HFF-Myc (cell line): ENCODE measurements at places on chromosomes 2 and 18.

GRCh38 chr18:59814891-59815290, 84.9 kb upstream of the PMAIP1 start:
- peak; percentile 39 for DNase-seq

DNA sequence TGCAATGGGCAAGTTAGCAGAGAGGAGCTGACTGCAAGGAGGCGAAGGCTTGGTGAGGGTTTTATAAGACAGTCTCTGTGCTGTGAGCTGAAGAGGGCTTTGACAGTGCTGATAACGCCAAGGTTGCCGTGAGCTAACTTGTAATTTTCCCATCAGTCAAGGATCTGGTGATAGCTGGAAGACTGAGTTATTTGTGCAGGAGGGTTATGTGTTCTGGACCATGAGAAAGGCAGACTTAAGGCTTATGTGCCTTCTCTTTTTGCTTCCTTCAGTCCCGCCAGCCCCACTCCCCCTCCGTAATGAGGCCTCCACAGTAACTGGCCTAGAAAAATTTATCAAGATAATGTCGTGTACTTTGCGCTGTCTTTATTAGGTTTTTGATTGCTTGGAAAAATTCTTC, 94.6 kb downstream of the RTP5 start:
- no peak for DNase-seq

DNA sequence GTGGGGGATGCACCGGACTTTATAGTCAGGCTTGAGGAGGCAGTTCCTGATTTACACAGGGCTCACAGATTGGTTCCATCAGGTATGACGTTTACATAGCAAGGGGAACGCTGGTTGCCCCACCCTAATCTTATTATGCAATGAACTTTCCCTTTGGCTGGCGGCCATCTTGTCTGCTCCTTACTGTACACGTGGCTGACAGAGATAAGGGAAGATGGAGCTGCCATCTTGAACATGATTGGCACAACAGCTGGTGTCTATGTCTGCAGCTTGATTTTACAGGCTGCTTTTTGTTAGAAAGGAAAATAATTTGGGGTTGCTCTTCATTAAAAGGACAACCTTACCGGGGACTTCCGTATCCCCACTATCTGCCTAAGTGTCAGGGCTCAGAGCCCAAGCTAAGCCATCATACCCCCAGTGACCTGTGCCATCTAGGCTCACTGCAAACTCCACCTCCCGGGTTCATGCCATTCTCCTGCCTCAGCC, 33.5 kb upstream of the ATG16L1 start:
- DNase-seq: no peak

DNA sequence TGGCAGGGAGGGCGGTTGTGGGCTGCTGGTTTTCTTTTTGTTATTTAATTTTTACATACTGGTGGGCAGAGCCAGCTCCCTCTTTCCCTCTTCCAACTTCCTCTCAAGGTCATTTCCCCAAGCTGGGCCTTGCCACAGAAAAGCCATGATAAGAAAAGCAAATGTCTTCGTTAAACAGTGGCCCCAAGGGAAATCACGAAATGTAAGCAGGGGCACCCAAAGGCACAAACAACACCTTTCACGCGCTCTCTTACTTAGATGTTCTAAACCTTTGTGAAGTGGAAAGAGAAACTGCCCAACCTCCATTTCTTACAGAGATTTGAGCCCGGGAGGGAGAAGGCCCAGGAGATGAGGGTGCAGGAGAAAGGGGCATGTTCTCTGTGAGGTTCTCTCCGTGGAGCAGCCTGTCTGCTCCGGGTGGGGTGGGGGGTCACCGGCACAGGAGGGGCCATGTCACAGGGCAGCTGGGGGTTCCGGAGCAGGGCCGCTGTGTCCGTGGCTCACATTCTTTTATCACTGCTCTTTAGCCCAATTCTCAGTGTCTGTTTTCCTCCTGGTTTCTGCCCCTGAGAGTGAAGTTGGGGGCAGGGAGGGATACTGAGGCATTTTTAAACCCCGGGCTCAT, 190.7 kb upstream of the GATA6 start:
- DNase-seq: no peak

DNA sequence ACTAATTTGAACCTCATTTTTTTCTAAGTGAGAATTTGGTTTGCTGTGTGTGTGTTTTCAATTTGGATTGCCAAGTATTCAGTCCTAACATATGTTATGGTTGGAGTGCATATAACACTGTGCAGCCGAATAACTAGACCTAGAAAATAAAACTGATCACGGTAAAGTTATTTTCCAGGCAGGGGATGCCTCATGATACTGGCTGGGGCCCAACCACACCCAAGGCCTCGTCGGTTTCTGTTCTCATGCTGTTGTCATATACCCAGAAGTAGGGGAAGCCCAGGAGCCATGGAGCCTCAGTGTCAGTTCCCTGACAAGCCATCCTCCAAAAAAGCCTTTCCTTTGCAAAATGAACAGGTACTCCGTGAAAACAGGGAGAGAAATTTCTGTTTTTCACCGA, 160.2 kb downstream of the GBX2 start:
- no peak for DNase-seq

DNA sequence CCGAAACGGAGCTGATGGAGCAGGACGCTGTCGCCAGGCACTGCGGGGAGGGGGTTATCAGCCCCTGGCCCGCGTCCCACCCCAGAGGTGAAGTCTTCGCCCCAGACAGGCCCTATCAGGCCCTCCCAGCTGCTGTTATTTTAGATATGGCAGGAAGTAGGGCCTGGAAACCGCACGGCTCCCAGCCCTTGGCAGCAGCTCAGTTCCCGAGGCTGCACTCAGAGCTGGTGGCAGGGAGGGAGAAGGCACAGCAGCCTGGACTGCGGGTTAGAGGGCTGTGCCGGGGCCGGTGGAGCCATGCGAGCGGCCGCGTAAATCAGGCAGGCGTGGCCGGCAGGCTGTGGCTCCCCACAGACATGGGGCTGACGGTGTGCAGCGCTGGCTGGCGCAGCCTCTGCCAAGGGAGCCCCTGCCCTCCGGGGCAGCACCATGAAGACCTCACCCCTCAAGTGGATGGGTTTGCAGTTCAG, 111.4 kb downstream of the NFATC1 start:
- DNase-seq: no peak

- DNase-seq: no peak
Observed at GRCh38 chr2:233865838-233866237, 2.3 kb downstream of the MSL3B start.

- no peak for DNase-seq
Observed at GRCh38 chr2:109342930-109343329, 213.9 kb downstream of the SH3RF3 start.

DNA sequence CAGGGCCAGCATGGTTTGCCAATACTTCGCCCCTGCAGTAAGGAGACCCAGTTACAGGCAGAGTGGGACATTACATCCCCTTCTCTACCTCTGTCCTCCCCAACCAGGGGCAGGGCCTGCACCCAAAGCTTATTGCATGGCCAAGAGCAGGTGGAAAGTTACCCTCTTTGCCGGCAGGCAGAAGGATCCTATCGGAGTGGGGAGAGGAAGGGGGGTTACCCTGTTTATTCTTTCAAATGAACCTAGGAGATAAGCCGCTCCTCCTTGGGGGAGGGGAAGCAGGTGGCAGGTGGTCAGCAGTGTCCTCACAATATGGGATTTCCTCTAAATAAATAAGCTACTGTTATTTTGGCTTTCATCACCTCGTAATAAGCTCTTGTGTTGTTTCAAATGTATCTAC, 53.9 kb downstream of the SPATS2L start:
- no peak for DNase-seq

GRCh38 chr2:240916571-240917008, 10.5 kb downstream of the CROCC2 start:
- peak; percentile 78 for DNase-seq

GRCh38 chr18:5628512-5629255, 84.9 kb upstream of the EPB41L3 start:
- DNase-seq: no peak

DNA sequence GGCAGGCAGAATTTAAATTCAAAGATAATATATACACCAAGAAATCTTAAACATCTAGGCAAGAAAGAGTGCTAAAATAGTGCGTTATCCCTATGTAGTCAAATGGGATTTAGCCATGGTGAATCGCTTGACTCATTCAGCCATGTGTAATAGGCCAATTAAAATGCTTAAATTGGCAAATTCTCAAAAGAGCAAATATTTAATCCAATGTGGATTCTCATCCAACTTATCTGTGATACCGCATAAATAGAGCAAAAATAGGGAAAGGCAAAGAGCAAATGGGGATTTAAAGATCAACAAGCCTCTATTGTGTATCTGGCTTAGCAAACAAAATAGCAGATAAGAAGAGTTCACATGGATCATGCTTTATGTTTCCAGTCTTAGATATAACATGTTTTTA, 123.2 kb upstream of the RPRM start:
- no peak for DNase-seq

DNA sequence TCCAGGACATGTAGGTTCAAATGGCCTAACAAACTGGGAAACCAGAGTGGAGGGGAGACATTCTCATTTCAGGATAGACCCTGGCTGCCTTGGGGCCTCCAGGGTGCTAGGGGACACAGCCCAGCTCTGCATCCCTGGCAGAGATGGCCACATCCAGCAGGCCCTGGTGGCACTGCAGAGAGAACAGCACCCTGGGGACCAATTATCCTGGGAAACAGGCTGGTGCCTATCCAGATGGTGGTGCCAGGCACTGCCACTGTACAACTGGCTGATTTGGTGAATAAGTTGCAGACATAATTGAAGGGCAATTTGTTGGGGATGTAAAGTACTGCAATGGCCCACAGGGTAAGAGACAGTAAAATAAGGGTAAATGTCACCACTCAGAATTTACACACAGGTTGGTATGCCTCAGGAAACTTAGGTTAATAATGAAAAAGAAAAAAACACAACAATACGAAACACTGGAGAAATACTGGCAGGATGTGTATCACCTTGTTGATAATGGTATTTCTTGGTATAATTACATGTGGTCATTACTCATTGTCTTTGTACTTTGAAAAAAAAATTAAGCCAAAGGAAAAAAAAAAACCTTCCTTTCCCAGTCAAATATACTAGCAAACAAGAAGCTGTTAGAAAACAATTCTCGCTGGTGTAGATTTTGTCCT, 12.8 kb upstream of the SFTPB start:
- DNase-seq: no peak

GRCh38 chr2:9954136-9954535, 2.6 kb downstream of the GRHL1 start:
- DNase-seq: no peak

DNA sequence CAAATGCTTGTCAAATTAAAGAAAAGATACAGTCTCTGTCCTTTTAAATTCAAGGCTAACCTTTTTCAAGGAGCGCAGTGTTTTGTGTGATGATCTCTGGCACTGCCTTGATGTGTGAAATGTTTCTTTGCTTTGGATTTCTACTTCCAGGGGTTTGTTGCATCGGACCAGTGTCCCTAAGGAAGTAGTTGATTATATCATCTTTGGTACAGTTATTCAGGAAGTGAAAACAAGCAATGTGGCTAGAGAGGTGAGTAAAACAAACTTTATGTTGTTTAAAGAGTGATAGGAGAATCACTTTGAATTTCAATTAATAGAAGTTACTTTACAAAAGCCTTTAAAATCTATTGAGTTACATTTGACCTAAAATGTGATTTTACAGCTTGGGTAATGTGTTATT, 28.8 kb downstream of the HADHB start:
- DNase-seq: no peak

DNA sequence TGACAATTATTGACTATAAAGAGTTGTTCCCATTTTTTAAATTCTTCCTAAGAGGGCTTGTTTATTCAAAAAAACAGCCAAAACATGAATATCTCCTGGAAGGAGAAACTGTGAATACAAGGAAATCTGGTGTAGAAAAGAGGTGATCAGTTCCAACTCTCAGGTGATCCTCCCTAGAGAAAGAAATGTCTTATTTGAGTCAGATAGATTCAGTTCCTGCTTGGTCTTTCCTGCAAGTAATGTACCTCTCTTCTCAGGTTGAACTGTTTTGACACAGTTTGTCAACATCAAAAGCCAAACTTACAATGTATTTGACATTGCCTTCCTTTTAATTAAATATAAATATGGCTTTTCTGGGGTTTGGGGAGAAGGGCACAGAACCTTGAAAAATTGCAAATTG, 567.4 kb downstream of the ARHGAP15 start:
- DNase-seq: no peak

GRCh38 chr2:50491541-50492476, 540.1 kb downstream of the NRXN1 start:
- DNase-seq: no peak

GRCh38 chr2:7788736-7789135, 871.5 kb downstream of the RNF144A start:
- DNase-seq: no peak

GRCh38 chr2:36770542-36771287, 74.2 kb downstream of the VIT start:
- DNase-seq: peak; percentile 29

DNA sequence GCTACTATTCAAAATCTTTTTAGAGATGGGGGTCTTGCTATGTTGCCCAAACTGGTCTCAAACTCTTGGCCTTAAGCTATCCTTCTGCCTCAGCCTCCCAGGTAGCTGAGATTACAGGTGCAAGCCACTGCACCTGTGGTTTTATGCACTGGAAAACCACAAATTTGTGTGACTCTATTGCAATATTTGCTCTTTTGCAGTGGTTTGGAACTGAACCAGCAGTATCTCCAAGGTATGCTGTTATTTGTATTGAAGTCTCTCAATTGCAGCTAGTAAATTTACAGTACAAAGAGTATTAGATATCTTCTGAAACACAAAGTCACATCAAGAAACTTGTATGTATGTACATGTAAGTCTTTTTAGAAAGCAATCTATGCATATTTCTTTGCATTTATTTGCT, 46.2 kb downstream of the PPP4R1 start:
- DNase-seq: no peak

DNA sequence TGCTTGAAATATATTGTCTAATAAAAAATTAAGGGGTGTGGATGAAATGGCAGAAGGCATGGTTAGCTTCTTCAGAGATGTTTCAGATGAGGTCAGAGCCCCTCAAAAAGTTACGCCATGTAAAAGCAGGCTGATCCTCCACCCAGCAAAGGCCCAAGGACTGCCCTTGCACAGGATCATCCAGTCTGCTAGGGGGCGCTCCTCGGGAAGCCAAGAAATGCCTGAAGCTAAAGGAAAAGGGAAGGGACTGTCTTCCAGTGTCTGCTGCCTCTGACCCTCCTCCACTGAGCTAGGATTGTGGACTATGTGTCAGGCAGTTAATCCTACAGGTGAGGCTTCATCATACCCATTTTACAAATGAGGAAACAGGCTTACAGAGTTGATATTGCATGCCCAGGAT, 33.8 kb upstream of the TEX51 start:
- DNase-seq: no peak

- DNase-seq: no peak
Observed at GRCh38 chr18:75531212-75531850, 103.8 kb upstream of the SMIM21 start.
